ENCODE measurements at places on chromosomes 2 and 18.
A peak's percentile ranks its signal among the peaks of the same experiment; 100 is the strongest.

DNA sequence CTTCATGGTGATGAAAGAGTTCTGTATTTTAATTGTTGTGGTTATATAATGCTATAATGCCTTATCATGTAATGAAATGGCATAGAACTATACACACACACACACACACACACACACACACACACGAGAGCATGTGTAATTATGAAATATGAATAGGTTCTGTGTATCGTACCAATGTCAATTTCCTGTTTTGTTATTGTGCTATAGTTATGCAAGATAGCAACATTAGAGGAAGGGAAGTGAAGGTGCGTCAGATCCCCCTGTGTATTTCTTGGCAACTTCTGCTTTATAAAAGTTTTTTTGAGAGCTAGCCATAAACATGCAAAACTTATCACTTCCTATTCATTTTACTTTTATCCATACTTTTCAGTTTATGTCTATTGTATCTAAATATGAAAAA is 60.7 kb upstream of the ARHGAP15 start:
- DNase-seq: no peak

GRCh38 chr18:79203017-79203605 is 133.9 kb downstream of the ATP9B start:
- no peak for DNase-seq

- no peak for DNase-seq
Observed at GRCh38 chr2:65880436-65880835, 448.0 kb upstream of the SPRED2 start.

DNA sequence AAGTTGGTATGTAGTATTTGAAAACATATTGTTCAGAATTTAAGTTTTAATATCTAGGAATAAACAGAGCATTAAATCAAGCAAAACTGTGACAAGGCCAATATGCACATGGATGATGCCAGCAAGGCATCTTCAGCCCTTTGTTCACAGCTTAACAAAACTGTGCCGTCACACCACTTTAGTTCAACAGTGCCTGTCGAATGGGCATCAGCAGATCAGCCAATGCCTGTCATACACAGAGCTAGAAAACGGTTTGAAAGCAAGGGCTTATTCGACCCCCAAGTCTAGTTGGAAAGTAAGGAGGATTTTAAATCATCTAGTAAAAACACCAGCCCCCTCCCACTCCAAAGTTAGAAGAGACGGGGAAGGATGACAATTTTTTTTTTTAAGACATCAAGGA is 16.7 kb downstream of the ZEB2 start:
- DNase-seq: no peak

GRCh38 chr2:232815569-232815968 is 39.2 kb upstream of the KCNJ13 start:
- DNase-seq: no peak

GRCh38 chr2:32742376-32742775 is 114.5 kb downstream of the TTC27 start:
- DNase-seq: no peak

- no peak for DNase-seq
Observed at GRCh38 chr2:71498261-71498701, 44.9 kb downstream of the DYSF start.

DNA sequence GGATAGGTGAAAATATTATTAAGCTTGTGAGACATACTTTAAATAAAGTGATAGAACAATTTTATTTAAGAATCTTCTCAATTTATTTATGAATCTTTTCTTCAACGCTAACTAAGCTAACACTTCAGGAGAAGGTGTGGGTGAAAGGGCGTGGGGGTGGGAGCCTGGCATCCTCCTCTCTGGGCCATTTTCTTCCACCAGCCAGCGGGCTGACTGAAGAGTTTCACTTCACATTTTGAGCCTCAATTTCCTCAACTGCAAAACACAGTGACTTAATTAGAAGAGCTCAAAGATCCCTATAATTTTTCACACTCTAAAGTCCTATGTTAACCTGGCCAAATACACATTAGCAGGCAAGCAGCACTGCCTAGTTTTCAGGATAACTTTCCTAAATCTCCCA is 94.8 kb downstream of the FTCDNL1 start:
- no peak for DNase-seq

- no peak for DNase-seq
Observed at GRCh38 chr2:79071078-79071477, 16.7 kb downstream of the REG1B start.

- DNase-seq: no peak
Observed at GRCh38 chr2:236857246-236857645, 228.4 kb upstream of the COPS8 start.

DNA sequence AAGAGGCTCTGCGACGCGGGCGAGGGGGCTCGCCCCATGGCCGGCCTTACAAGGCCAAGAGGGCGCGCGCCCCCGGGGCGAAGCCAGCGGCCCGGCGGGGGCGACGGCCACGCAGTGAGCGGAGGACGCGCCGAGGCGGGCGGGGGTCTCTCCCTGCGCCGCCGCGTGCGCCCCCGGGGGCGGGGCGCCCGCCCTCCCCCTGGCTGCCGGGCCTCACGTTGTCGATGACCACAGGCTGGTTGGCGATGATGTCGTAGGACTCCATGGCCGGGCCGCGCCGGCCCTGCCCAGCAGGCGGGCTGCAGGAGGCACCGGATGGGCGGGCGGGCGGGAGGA is 250 bp downstream of the ACTR1B start:
- DNase-seq: no peak

GRCh38 chr18:64179556-64180080 is 30.7 kb upstream of the LINC00305 start:
- no peak for DNase-seq

- DNase-seq: peak; percentile 86
Observed at GRCh38 chr18:63518178-63519012, 23.8 kb upstream of the SERPINB12 start.

- DNase-seq: no peak
Observed at GRCh38 chr2:102383722-102384121, 28.1 kb downstream of the IL18R1 start.

GRCh38 chr2:62156861-62157496 is 38.9 kb upstream of the B3GNT2 start:
- DNase-seq: no peak

GRCh38 chr2:37784071-37784758 is 112.8 kb upstream of the CDC42EP3 start:
- no peak for DNase-seq

GRCh38 chr2:119301413-119301812 is 65.2 kb downstream of the C2orf76 start:
- DNase-seq: no peak

DNA sequence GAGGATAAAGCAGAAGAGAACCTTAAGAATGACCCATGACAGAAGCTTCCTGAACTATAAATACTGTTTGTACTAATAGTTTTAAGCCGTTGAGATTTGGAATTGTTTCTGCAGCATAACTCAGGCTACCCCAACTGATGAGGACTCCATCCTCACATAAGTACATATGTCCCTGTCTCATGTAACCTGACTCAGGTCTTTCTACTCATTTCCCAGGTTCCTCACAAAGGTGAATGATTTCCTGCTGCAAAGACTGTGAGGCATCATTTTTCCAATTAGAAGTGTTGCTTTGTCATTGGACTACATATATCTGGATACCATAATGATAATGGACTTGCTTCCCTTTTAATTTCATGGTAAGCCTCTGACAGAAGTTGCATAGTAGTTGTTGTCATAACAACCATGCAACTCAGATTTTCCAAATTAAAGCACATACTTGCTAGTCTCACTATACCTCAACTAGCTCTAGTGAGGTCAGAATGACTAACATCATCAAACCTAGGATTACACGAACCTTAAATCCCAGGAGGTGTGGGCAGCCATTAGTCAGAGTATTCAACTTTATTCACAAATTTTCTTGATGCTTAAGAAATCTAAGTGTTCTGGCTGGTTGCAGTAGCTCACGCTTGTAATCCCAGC is 38.0 kb upstream of the NEDD4L start:
- no peak for DNase-seq

DNA sequence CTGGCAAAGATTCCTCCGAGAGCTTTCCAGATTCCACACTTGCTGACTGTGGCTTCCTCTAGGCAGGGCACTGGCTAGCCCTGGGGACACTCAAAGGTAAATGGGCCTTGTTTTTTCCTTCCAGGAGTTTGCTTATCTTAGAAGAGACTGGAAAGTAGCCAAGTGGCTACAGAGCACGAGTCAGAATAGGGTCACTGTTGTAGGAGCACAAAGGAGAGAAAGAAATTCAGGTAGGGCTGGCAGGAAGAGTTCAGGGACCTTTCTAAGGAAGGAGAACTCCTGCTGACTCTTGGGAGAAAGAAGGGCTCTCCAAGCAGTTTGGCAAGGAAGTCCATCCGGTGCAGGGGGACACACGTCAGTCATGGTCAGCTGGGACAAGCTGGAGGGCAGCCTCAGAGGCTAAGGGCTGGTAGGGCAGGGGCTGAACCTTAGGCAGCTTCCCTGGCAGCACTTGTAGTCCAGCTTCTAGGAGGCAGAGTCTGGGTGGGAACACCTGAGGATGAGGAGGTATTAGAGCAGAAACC is 39.5 kb downstream of the NIFK start:
- DNase-seq: no peak

DNA sequence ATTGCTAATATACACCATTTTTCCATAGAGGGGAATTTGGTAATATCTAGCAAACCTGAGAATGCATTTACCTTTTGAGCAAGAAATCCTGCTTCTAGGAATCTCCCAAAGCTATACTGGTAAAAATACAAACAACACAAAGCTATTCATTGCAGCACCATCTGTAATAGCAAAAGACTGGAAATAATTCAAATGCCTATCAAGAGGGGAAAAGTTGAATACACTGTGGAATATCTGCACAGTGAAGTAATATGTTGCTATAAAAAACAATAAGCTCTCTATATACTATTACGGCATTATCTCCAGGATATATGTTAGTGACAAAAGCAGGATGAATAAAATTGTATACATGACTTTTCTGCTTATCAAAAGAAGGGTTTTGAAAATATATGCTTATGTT is 112.3 kb upstream of the CHAC2 start:
- DNase-seq: no peak

- DNase-seq: no peak
Observed at GRCh38 chr18:40897884-40898283, 1057.2 kb upstream of the PIK3C3 start.

All from SK-N-MC (cell line).